ENCODE measurements at places on chromosomes 1 and 21.
A peak's percentile ranks its signal among the peaks of the same experiment; 100 is the strongest.

- no peak for DNase-seq
These were observed 54.8 kb downstream of the SIPA1L2 start for GRCh38 chr1:232574889-232575762.

GRCh38 chr21:39313571-39314142, at the start of gene BRWD1:
Gene BRWD1, minus strand, starts transcription at chr21:39313632. Its CDS starts 141 bp downstream, at chr21:39313491.
- DNase-seq: peak; percentile 76

GRCh38 chr1:156291226-156292061, 4.0 kb downstream of the GLMP start:
- DNase-seq: peak; percentile 56

- DNase-seq: peak; percentile 10
These were observed 158.2 kb downstream of the TRIM33 start for GRCh38 chr1:114352797-114353196.

DNA sequence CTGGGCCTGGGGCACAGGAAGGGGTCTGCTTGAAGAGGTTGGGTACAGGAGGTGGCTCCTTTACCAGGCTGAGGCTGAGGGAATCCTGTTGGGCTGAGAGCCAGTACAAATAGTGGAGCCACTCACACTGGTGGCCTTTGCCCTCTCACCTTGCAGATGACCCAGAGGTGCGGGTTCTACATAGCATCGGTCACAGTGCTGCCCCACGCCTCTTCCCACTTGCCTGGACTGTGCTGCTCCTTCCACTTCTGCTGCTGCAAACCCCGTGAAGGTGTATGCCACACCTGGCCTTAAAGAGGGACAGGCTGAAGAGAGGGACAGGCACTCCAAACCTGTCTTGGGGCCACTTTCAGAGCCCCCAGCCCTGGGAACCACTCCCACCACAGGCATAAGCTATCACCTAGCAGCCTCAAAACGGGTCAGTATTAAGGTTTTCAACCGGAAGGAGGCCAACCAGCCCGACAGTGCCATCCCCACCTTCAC, 1.8 kb upstream of the SLC50A1 start:
- no peak for DNase-seq

DNA sequence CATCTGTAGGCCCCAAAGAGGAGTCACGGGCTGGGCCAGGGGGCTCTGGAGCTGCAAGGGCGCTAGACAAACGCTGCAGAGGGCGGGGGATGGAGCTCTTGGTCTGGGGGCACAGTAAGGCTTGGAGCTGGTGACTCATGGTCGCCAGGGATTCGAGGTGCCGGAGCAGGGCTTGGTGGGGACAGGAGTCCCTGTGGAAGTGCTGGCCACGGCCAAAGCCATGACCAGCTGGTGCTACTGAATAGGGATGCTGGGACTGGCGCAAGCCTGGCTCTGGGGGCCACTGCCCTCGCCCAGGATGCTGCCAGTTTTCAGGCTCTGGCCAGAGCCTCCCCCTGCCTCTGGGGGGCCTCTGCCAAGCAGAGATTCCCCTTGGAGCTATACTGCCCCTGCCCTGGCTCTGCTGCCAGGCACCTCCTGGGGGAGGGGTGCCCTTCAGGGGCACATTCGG, 25.2 kb downstream of the SPOCD1 start:
- no peak for DNase-seq

GRCh38 chr1:234875953-234876855, 252.4 kb downstream of the TOMM20 start:
- DNase-seq: no peak

DNA sequence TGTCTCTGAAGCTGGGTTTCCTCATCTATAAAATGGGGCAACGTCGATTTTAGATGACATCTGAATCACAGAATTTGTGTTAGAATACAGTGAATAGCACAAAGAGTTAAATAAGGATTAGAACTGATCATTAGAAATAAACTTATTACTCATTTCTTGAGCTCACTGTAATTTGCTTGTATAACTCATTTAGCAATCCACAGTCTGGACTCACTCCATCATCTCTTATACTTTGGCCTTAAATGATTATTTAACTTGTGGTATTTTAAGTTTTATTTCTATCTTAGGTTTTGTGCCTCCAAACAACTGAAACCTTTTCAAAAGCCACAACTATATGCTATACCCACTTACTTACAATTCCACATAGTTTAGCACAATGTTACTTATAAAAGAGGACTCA, 128.0 kb downstream of the CDC42BPA start:
- DNase-seq: no peak

DNA sequence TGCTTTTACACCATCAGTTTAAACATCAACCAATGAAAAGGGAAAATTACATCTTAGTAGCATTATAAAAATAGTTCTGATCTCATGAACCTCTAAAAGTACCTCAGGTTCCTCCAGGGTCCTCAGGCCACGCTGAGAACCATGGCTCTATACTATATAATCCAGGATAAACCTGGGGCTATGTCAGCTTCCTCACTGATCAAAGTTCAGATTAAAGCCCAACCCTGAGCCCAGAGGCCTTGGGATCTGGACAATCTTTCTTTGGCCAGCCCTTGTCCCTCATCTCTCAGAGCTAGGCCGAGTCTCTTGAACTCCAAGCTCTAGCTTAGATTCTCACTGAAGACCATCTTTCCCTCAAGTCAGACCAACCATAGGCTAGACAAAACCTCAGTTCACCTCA, 168.3 kb downstream of the PLPP3 start:
- DNase-seq: no peak

- no peak for DNase-seq
These were observed 60.6 kb downstream of the MEGF6 start for GRCh38 chr1:3550511-3551289.

DNA sequence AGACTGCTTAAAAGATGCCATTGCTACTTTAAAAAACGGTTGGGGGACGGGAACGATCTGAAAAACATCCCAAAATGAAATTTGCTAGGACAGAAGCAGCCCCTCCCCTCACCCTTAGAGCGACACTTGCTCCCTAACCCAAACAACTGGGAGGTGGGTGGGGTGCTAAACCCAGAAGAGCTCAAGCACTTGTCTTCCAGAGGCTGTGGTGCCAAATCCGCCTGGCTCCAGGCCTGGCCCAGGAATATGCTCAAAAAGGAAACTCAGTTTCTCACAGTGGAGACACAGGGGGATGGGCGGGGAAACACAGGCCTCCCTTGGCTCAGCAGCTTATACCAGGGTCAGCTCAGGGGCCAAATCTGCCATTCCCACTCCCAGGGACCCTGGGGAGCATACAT, 644 bp upstream of the PBXIP1 start:
- DNase-seq: peak; percentile 15

DNA sequence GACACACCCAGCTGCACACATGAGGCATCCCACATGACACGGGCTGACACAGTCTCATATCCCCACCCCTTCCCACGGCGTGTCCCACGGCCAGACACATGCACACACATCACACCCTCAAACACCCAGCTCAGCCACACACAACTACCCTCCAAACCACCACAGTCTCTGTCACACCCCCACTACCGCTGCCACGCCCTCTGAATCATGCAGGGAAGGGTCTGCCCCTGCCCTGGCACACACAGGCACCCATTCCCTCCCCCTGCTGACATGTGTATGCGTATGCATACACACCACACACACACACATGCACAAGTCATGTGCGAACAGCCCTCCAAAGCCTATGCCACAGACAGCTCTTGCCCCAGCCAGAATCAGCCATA, 22.6 kb downstream of the PODN start:
- DNase-seq: no peak

DNA sequence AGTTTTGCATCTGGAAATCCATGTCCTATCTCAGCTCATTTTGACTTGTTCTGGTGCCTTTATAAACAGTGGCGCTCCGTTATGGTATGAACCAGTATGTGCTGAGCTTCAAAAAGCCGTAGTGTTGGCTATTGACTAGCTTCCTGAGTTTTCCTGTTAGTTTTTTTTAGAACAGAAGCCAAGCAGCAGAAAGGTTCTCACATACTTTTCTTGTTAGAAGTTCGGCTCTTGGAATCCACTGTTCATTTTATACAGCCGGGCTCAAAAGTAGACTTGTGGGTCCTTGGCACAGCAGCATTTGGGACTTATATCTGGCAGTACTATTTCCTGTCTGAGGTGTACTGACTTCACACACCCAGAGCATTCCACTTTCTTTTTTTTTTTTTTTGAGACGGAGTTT, 63.8 kb downstream of the TBCE start:
- DNase-seq: no peak

GRCh38 chr1:29581256-29581655, 344.9 kb downstream of the PTPRU start:
- no peak for DNase-seq

DNA sequence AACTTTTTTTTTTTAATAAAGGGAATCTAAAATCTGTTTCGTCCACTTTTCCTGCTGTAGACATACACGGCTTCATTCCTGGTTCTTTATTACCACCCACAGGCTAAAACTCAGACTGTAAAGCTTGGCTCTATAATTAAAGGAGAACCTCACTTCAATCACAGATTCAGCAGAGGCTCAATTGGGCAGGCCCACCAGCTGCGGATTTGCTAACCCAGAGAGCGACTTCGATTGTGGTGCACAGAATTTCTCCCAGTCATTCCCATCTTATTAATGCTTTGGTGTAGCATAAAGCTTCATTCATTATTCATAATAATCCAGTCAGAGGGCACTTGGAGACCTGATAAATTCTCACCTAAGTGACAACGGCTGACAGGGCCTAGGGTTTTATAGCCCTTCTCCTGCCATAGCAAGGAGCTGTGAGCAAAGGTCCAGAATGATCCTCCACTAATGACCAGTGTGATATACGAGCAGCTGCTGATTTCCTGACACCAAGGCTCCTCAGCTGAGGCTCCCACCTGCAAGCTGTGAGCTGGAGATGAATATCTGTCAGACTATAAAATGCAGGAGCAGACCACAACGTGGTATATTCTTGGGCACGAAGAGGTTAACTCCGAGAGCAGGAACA, 149.0 kb downstream of the ATP6V1G3 start:
- no peak for DNase-seq

DNA sequence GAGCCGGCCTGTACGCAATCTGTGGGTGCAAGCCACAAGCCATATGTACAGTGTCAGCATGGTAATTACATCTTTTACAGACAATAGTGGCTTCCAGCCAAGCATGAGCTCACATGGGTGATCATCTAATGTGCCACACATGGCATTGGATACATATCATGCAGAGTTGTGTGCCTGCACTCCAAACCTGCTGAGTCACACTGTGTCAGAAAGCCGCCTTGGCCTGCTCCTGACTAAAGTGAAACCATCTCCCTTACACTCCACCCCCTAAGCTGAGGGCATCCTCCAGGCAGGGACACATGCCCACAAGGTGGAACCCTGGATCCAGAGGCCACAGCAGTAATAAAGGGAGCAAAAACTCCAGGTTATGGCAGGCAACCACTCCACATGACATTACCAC, 72.5 kb downstream of the KCNT2 start:
- DNase-seq: no peak

DNA sequence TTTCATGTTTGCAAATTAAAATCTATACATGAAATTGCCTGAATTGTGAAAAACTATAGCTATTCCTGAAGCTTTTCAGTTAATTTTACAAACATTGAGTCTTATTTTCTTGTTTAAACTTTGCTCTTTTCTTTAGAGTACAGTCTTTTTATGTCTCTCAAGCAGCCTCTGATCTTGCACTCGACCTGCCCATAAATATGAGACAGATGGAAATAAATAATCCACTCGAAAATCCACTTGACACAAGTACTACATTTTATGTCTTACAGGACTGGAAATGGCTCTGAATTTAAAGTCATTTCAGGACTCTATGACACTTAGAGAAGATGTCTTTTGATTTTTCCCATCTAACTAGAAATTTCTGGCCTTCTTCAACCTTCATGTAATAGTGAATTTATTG, 283.8 kb downstream of the USP25 start:
- DNase-seq: no peak

GRCh38 chr1:201964261-201964660, 9.0 kb downstream of the TIMM17A start:
- DNase-seq: no peak

GRCh38 chr21:44510508-44511218, 29.3 kb downstream of the KRTAP10-1 start:
- no peak for DNase-seq

GRCh38 chr1:171898941-171899340, 57.6 kb downstream of the DNM3 start:
- DNase-seq: peak; percentile 86

GRCh38 chr1:210709701-210710100, 381.0 kb downstream of the HHAT start:
- DNase-seq: no peak

DNA sequence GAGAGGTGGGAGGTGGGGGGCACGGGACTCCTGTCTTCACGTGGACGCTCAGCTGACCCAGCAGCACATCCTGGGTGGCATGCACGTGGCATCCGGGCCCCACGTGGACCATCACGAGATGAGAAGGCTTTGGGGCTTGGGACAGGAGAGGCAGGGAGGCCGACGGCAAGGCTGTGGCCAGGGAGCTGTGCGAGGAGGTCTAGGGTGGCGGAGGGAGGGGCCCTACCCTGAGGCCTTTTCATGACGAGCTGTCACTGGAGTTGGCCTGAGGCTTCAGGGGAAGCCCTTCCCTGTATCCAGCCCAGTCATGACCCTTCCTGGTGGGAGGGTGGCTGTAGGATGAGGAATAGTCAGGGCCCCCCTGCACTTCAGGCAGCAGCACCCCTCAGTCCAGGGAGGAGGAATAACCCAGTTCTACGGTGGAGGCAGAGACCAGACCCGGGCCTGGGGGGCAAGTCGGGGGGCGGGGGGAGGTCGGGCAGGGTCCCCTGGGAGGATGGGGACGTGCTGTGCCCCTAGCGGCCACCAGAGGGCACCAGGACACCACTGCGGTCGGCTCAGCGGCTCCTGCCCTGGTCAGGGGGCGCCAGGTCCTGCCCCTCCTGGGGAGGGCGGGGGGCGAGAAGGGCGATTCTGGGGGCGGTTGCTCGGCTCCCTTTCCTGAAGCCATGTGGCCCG, 2.0 kb upstream of the PERM1 start:
- no peak for DNase-seq

GRCh38 chr1:39691383-39692151, at the start of gene HPCAL4:
Gene HPCAL4, minus strand, starts transcription at chr1:39691433. Its CDS starts 6,830 bp downstream, at chr1:39684603.
- peak; percentile 65 for DNase-seq

DNA sequence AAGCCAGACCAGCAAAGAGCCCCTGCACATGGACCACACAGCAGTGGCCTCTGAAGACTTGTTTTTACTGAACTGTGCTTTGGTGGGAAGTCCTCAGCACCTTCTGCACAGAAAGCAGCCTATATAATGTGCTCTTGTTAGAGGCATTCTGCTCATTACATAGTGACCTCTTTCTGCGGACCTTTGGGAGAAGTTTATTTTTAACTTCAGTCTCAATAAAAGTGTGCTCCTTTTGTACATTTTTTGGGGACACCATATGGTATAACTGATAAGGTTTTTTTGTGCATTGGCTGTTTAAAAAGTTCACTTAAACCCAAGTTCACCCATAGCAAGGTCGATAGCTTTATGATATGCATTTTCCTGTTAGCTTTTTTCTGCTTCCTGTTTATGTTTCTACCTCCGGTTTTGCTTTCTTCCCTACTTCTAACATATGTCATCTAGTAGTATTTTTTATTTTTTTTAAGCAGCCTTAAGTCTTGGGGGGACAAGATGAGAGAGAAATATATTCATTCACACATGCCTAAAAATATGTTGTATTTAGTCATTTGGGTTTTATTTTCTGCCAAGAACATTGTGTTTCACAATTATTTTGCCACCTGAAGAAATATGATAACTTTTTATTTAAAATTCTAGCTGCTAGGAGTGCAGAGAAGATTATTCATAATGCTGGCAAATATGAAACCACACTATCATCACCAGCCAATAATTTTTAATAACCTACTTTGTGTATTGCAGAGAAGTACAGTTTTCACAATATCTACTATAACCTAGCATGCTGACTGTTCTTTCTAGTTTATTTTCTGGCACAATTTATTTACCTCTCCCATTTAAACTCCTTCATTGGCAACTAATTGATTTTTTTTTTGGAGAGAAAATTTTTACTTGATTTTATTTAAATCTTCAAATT, 22.9 kb upstream of the SLC19A2 start:
- no peak for DNase-seq
